ENCODE measurements at places on chromosomes 1 and 21. TPM values are rescaled to one million over a fixed set of nuclear protein-coding genes. Genes with fewer than 3 reads are reported as not detected.
A peak's percentile ranks its signal among the peaks of the same experiment; 100 is the strongest.

GRCh38 chr1:220786337-220787068 lies at the start of gene MTARC1:
MTARC1 (plus strand) TSS chr1:220786913; CDS start chr1:220786945, 32 bp downstream.
- peak within 1 kb of the TSS; percentile 49 for H3K4me3 ChIP-seq
- H3K27me3 ChIP-seq = peaks cover 46% of the 10 kb centered on the region

DNA sequence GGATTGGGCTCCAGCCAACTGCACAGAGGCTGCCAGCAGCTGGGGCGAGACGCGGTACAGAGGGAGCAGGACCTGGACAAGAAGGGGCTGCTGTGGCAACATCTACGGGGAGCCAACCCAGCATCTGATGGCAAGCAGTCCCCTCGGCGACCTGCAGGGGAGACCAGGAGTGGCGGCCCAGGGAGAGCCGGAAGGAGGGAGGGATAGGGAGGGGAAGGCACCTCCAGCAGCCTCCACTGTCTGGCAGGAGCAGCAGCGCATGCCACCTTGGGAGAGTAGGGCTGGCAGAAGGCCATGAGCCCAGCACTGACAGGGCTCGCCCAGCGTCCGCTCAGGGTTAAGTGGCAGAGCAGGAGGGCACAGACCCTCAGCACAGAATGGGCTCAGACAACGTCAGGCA lies 17.3 kb downstream of the CHD5 start:
- peaks cover 1% of the 10 kb centered on the region for H3K4me1 ChIP-seq
- no peaks in the 10 kb centered on the region for H3K36me3 ChIP-seq
- no peak overlapping the region for H3K4me3 ChIP-seq

DNA sequence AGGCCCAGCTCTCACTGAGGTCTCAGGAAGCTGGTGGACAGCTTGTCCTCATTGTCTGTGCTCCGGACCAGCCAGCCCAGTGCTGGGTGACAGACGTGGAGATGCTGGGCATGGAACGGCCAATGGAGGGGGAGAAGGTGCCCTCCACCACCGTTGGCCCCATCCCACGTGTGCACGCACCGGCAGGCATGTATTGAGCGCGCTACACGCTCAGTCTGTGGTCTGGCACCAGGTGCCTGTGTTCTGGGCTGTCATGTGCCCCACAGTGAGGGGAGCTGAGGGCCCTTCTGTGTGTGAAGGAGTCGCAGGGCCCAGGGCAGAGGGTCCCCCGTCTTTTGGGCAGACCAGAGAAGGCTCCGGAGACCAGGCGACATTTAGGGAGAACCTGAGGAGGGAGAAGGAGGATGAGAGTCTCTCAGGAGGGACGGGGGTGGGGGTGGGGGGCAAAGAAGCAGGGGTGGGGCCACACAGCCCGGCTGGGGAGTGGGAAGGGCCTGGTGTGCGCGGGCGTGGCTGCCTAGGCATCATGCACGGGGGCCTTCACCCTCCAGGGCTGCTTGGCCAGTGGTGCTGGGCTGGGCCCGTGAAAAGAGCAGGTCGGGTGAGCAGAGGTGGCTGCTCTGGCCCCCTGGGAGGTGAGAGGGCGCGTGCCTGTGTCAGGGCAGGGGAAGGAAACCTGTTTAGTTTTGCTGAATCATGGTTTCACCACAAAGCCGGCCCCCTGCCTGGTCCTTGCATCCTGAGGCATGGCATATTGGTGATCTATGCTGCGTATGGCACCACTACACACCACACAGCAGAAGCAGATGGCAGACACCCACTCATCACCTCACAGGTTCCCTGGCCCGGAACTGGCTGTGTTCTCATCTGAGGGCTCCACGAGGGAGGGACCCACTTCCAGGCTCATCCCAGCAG lies 86.7 kb upstream of the TTC34 start:
- H3K27ac ChIP-seq = no peak overlapping the region
- no peaks in the 10 kb centered on the region for H3K36me3 ChIP-seq
- H3K4me1 ChIP-seq = peaks cover 4% of the 10 kb centered on the region
- H3K4me3 ChIP-seq = no peak overlapping the region

PRAMEF4 gene
- not detected for total RNA-seq

OLIG2 gene
- total RNA-seq = not detected

DNA sequence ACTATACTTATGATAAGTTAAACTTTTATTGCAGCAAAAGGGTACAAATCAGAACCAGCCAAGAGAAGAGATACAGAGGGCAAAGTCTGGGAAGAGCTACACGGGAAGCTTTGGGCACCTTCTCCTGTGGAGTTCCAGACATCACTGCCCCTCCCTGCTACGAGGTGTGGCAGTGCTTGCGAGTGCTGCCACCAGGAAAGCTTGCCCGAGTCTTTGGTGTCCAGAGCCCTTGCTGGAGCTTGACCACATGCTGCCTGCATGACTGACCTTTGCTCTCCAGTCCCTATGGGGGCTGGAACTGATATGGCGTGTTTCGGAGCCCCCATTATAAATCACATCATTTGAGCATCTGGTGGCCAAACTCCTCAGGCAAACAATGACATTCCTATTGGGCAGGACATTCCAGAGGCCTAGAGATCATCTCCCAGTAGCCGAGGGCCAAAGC lies 23.4 kb downstream of the PLEKHO1 start:
- H3K4me3 ChIP-seq = no peak overlapping the region
- no peak for DNase-seq
- no peaks in the 10 kb centered on the region for H3K36me3 ChIP-seq
- H3K27me3 ChIP-seq = no peaks in the 10 kb centered on the region
- no peaks in the 10 kb centered on the region for H3K4me1 ChIP-seq

DNA sequence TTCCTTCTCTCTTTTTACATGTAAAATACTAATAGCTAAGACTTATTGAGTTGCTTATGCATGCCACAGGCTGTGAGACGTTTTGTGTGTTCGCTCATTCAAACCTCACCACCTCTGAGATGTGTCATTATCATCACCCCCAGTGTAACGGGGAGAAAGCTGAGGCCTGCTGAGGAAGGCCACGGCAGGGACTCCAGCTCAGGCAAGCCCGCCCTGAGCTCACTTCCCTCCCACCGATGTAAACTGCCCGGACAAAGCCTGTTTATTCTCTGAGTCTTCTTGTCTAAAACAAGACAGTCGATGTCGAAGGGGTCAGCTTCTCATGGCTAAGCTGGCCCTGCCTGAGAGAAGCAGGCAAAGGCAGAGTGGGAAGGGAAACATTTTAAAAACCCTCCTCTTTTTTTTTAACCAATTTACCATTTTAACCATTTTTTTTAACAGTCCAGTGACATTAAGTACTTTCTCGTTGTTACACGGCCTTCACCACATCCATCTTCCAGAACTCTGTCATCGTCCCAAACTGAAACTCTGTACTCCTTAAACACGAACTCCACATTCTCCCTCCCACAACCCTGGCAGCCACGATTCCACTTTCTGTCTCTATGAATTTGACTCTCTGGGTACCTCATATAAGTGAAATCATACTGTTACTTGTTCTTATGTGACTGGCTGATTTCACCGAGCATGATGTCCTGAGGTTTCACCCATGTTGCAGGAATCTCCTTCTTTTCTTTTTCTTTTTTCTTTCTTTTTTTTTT lies 204.8 kb upstream of the GALNT2 start:
- no peaks in the 10 kb centered on the region for H3K4me1 ChIP-seq
- DNase-seq = no peak
- no peak overlapping the region for H3K4me3 ChIP-seq
- no peaks in the 10 kb centered on the region for H3K27me3 ChIP-seq
- no peak overlapping the region for H3K27ac ChIP-seq

DNA sequence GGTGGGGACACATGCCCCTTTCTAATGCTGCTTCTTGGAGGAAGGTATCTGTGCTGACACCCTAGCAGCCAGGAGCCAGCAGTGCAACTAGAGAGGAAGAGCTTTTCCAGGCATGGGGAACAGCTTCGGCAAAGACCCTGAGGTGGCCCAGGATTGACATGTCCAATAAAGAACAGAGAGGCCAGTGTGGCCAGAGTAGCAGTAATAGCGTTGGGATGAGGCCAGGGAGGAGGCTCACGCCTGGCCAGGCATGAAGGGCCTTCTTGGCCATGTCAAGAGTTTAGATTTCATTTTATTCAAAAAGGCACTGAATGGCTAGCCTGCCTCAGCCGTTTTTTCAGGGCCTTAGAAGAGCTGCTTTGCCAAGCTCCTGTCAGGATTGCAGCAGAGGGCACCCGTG lies 16.3 kb upstream of the ADAMTSL4 start:
- no peak overlapping the region for H3K4me3 ChIP-seq
- peaks cover 2% of the 10 kb centered on the region for H3K4me1 ChIP-seq
- H3K27ac ChIP-seq = no peak overlapping the region
- peaks cover 3% of the 10 kb centered on the region for H3K27me3 ChIP-seq
- no peaks in the 10 kb centered on the region for H3K36me3 ChIP-seq

- no peak overlapping the region for H3K4me3 ChIP-seq
- peak overlapping the region; percentile 65 for H3K27ac ChIP-seq
- peaks cover 39% of the 10 kb centered on the region for H3K4me1 ChIP-seq
Observed at GRCh38 chr1:111441573-111442192, 7.4 kb downstream of the WDR77 start.

DNA sequence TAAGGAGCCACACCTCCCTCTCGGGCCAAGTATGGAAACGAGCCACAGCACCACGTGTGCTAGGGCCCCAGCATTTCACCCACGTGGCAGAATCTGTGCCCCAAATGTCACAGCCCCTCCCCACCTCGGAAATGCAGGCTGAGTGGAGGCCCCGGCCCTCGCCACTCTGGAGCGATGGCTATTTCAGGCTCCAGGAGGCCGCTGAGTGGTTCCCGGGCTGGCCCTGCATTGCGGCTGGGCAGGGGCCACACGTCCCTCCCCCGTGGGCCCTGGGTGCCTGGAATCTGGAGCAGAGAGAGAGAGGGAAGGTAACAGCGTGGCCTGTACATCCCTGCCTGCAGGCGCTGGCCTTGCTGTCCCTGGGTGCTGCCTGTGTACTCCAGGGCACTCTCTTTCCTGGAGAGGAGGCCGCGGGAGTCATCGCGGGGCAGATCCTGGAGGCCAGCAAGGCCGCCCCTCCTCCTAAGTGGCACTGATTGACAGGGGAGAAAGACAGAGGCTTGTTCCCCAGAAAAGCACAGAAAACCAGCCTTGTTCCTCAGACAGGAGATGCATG lies 68.0 kb upstream of the TRAPPC10 start:
- no peak for DNase-seq
- peaks cover 21% of the 10 kb centered on the region for H3K36me3 ChIP-seq
- H3K27ac ChIP-seq = no peak overlapping the region
- peaks cover 5% of the 10 kb centered on the region for H3K4me1 ChIP-seq

DNASE2B gene
- not detected for total RNA-seq

DNA sequence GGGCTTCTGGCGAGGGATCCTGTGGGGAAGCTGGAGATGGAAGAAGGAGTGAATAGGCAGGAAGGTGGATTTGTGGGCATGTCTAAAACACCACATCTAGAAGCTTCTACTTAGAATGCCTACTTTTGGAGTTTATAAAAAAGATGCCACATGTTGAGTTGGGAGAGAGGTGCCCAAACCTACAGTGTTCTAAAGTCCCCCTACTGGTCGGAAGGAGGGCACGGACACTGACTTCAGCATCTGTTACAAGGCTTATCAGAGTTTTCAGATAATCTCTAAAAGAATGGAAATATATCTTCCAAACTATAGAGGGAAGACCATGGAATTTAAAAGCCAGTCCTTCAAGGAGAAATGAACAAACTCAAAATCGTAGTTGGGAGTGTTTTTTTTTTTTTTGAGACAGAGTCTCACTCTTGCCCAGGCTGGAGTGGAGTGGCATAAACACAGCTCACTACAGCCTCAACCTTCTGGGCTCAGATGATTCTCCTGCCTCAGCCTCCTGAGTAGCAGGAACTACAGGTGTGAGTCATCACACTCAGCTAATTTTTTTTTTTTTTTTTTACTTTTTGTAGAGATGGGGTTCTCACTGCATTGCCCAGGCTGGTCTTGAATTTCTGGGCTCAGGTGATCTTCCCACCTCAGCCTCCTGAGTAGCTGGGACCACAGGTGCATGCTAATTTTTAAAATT lies 14.8 kb downstream of the IBA57 start:
- H3K4me1 ChIP-seq = no peaks in the 10 kb centered on the region
- no peaks in the 10 kb centered on the region for H3K36me3 ChIP-seq

HSF2BP gene
- 2.1 TPM for total RNA-seq

LIPI gene
- total RNA-seq = not detected

- H3K27ac ChIP-seq = peak overlapping the region; percentile 66
- no peak for DNase-seq
- no peak overlapping the region for H3K4me3 ChIP-seq
- H3K27me3 ChIP-seq = no peaks in the 10 kb centered on the region
- H3K36me3 ChIP-seq = peaks cover 59% of the 10 kb centered on the region
- peaks cover 58% of the 10 kb centered on the region for H3K4me1 ChIP-seq
Observed at GRCh38 chr21:34133802-34134201, 60.4 kb downstream of the MRPS6 start.

GRCh38 chr1:206685769-206686477 lies 1.2 kb downstream of the MAPKAPK2 start:
- peak overlapping the region; percentile 93 for H3K27ac ChIP-seq
- H3K36me3 ChIP-seq = peaks cover 2% of the 10 kb centered on the region
- peak; percentile 78 for DNase-seq
- H3K4me1 ChIP-seq = peaks cover 50% of the 10 kb centered on the region
- H3K4me3 ChIP-seq = peak overlapping the region; percentile 98
- H3K27me3 ChIP-seq = peaks cover 2% of the 10 kb centered on the region

CDC42BPA gene
- 5.0 TPM for total RNA-seq

GRCh38 chr1:21624571-21625389 lies 44.4 kb downstream of the RAP1GAP start:
- peaks cover 4% of the 10 kb centered on the region for H3K4me1 ChIP-seq
- no peak overlapping the region for H3K27ac ChIP-seq
- H3K27me3 ChIP-seq = peaks cover 14% of the 10 kb centered on the region
- no peak overlapping the region for H3K4me3 ChIP-seq
- DNase-seq = no peak

- H3K4me3 ChIP-seq = no peak overlapping the region
- DNase-seq = no peak
- no peaks in the 10 kb centered on the region for H3K4me1 ChIP-seq
- peaks cover 11% of the 10 kb centered on the region for H3K27me3 ChIP-seq
- no peaks in the 10 kb centered on the region for H3K36me3 ChIP-seq
Observed at GRCh38 chr1:76770979-76771378, 96.3 kb upstream of the ST6GALNAC5 start.

DNA sequence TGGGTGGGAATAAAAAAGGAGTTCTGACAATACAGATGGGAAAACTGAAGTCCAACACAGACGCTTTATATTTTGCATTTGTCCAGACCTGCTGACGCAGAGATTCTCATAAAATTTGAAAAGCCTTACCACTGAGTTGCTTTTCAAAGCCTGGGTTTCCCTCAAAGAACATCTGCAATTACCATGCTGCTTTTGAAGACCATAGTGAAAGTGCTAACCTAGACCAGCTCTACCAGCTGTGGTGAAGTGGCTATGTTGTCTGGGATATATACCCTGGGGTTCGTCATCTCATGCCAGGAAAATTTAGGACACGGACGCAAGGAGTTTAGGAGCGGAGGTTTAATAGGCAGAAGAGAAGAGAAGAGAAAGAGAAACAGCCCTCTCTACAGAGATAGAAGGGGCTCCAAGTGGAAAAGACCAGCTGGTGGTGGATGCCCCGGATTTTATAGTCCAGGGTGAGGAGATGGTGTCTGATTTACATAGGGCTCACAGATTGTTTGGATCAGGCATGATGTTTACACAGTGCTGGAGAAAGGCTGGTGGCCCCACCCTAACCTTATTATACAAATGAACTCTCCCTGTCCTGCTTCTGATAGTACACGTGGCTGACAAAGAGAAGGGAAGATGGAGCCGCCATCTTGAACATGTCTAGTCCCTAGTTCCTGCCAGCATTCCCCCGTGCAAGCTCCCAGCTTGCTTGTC lies 73.8 kb downstream of the AK4 start:
- no peak overlapping the region for H3K4me3 ChIP-seq
- peaks cover 4% of the 10 kb centered on the region for H3K27me3 ChIP-seq
- DNase-seq = no peak
- H3K36me3 ChIP-seq = peaks cover 8% of the 10 kb centered on the region
- H3K4me1 ChIP-seq = no peaks in the 10 kb centered on the region

GRCh38 chr1:94582565-94582964 lies 41.0 kb upstream of the F3 start:
- no peak for DNase-seq
- no peaks in the 10 kb centered on the region for H3K4me1 ChIP-seq
- no peak overlapping the region for H3K27ac ChIP-seq
- H3K27me3 ChIP-seq = peaks cover 16% of the 10 kb centered on the region

KCNJ9 gene
- total RNA-seq = not detected

GABRD gene
- not detected for total RNA-seq
